ENCODE measurements at places on chromosomes 2 and 18.

GRCh38 chr2:181041661-181042060, 61.3 kb downstream of the UBE2E3 start:
- DNase-seq: no peak

GRCh38 chr2:132816234-132816633, 146.2 kb upstream of the LYPD1 start:
- no peak for DNase-seq

- no peak for DNase-seq
These were observed 120.2 kb downstream of the CELF4 start for GRCh38 chr18:37445368-37445767.

GRCh38 chr2:129707800-129708199, 271.7 kb upstream of the RAB6C start:
- DNase-seq: no peak

DNA sequence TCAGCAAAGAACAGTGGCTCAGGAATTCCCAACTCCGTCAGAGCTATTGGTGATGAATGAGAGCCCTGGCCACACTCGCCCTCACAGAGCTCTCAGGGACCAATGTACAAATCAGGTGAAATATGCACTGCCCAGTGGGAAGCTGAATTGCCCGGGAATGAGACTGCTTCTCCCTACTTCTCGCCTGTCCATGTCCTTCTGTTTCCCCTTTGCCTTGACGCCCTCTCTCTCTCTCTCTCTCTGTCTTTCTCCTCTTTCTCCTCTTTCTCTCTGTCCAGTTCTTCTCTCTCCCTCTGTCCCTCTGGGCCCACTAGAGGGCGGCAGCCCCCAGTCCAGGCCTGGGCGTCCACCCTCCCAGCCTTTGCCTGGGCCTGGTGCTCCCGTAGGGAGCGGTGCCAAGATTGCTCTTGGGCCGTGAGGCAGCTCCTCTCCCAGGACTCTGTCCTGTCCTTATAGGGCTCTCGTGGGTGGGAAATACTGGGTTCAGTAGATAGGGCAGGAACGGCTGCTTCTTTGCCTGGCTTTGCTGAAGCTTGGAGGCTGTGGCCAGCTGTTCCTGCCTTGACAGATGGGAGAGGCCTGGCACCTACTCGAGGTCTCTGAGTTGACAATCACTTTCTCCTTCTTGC, 28.4 kb upstream of the PUM2 start:
- DNase-seq: peak; percentile 72

GRCh38 chr2:69238449-69239031, 148.5 kb downstream of the GFPT1 start:
- DNase-seq: no peak

- no peak for DNase-seq
These were observed 76.4 kb downstream of the HDAC4 start for GRCh38 chr2:239324456-239324855.

DNA sequence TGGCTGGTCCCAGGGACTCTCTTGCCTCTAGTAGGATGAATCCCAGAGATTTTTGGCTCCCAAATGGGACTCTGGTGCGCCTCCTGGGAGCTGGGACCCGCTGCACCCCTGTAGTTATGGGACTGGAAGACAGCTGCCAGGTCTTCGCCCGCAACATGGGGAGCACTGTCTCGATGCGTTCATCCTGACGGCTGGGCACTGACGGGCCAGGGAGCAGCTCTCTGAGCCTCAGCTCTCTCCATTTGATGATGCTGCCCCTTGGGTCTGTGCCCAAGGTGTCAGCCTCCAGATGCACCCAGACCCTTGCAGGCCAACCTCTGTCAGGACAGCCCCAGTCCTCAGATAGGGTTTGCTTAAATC, 9.3 kb upstream of the ARMC9 start:
- no peak for DNase-seq

- DNase-seq: no peak
These were observed 105.3 kb upstream of the FAM98A start for GRCh38 chr2:33704406-33704855.

- DNase-seq: no peak
These were observed 166.7 kb upstream of the DTNA start for GRCh38 chr18:34543356-34543755.

DNA sequence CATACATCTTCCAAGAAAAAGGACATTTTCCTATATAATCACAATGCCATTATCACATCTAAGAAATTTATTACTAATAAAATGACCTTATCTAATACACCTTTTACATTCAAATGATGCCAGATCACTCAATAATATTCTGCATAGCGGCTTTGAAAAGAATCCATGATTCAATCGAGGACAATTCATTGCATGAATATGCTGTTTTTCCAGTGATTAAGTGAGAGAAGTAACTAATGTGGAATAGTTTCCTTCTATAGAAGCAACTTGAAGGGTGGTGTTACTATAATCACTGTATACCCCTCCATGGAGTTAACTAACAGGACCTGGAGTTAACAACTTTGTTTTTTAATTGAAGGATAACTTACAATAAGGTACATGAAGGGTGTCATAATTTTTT, 9.1 kb downstream of the PLEK start:
- no peak for DNase-seq

GRCh38 chr2:239215136-239215925, 185.5 kb downstream of the HDAC4 start:
- DNase-seq: no peak

Data from HuH-7 (cell line).